ENCODE measurements at places on chromosomes 6 and 20. TPM values are rescaled to one million over a fixed set of nuclear protein-coding genes. Genes with fewer than 3 reads are reported as not detected.

The GNRH2 gene
- not detected for total RNA-seq

DNA sequence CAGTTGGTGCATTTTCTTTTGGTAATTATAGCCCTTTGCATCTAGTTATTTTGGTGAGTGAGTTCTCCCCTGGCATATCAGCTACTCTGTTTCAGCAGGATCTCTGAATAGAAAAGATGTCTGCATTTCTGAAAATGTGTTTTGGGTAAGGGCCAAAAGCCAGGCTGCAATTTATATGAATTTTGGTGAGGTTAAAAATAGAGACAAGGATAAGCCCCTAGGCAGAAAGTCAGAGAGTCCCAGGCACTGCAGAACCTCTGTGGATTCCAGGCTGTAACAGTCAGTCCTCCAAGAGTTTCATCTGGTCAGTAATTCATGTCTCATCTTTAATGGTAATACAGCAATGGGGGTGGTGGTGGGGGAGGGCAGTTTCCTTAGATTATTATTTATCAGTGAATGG lies 53.0 kb downstream of the HDGFL1 start:
- DNase-seq, result no peak

GRCh38 chr20:3710011-3710466 lies 2.4 kb downstream of the SIGLEC1 start:
- no peak for DNase-seq

The RIPPLY2 gene
- total RNA-seq, result not detected

- no peak for DNase-seq
These were observed at the start of gene BPIFB4 for GRCh38 chr20:33079259-33079658. BPIFB4 (plus strand) TSS chr20:33079643; CDS start chr20:33081527, 1,884 bp downstream.

DNA sequence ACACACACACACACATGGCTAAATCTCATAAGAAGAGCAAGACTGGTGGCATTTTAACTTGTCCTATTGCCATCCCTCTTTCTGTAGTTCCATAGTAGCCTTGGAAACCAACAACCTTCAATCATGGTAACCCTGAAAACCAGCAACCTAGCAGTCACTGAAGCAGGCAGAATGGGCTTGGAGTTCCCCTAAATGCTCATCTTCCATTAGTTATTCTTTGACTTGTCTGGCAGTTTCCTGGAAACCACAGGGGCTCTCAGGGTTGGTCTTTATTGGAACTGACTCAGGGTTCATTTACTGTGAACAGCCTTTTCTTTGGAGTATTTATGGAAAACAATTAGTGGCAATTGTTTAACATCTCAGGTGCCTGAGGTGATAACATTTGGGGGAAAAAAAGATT lies 19.4 kb upstream of the BRPF3 start:
- DNase-seq, result peak; percentile 56

Measured in epithelial cell of proximal tubule (primary cell).